HCT116 (cell line): ENCODE measurements at places on chromosomes 6 and 20.

DNA sequence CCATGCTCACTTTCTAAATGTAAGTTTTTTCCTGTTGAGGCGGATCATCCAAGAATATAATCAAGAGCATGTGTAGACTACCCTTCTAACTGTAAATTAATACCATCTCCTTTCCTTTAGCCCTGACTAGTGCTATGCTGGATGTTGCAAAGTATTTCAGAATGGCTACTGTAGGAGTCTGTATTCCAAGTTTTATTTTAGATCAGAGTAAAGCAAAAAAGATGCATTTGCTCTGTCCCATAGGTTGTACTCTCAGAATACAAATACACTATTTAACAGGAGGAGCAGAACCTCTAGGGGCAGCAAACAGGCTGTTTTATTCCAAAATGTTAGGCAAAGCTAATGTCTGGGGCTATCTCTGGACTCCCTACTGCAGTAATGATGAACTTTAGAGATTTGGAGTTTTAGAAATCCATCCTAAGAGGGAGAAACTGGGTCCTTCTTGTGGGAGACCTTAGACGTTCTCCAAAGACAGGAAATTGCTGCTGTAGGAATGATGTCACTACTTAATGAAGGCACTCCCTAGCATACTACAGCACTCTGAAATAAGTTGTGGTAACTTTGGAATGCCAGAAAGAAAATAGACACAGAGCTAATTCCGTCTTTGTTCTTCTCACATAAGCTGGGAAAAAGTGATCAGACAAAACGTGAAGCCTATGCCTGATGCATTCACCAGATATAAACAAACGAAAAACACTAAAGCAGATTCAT is 392.4 kb upstream of the HS3ST5 start:
- no peak for DNase-seq

GRCh38 chr6:139367810-139368351 is 6.6 kb downstream of the CITED2 start:
- DNase-seq: no peak

- DNase-seq: no peak
Observed at GRCh38 chr20:50321797-50322480, 131.3 kb downstream of the CEBPB start.

DNA sequence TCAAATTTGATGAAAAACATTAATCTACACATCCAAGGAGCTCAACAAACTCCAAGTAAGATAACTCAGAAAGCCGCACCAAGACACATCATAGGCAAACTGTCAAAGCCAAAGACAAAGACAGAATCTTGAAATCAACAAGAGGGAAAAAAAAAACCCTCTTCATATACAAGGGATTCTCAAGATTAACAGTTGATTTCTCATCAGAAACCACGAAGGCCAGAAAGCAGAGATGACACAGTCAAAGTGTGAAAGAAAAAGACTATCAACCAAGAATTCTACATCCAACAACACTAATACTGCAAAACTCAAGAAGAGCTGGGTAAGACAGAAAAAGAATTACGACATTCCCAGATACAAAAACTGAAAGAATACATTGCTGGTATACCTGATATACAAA is 73.8 kb downstream of the CDK19 start:
- DNase-seq: no peak

- DNase-seq: no peak
Observed at GRCh38 chr6:83860782-83861495, 1.4 kb downstream of the CYB5R4 start.

GRCh38 chr6:132812756-132813172 is 1.6 kb upstream of the RPS12 start:
- no peak for DNase-seq

GRCh38 chr20:50323209-50323608 is 132.6 kb downstream of the CEBPB start:
- no peak for DNase-seq

GRCh38 chr6:109877028-109878004 is 100.8 kb upstream of the GPR6 start:
- no peak for DNase-seq

DNA sequence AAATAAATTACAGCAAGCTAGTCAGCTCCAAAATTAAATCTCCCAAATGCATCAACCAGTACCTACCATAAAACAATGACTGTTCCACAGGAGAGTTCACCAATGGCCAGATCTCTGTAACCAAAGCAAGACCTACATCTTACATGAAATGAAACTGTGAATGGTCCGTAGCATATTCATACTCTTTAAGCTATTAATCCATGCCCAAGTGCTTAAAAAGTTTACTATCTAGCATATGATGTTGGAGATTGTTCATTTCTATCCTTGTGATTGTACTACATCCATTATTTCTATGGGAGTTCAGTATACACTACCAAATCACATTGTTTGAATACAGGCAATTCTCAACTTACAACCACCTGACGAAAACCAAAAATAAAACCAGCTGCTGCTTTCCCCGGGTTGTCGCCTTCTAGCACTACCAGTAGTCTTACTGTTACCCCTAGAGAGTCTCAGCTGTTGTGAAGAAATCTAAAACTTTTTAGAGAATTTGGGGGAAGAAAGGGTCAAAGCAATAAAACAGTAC is 38.0 kb downstream of the HIVEP2 start:
- DNase-seq: no peak

- no peak for DNase-seq
Observed at GRCh38 chr6:116931456-116931855, 54.4 kb downstream of the RFX6 start.

DNA sequence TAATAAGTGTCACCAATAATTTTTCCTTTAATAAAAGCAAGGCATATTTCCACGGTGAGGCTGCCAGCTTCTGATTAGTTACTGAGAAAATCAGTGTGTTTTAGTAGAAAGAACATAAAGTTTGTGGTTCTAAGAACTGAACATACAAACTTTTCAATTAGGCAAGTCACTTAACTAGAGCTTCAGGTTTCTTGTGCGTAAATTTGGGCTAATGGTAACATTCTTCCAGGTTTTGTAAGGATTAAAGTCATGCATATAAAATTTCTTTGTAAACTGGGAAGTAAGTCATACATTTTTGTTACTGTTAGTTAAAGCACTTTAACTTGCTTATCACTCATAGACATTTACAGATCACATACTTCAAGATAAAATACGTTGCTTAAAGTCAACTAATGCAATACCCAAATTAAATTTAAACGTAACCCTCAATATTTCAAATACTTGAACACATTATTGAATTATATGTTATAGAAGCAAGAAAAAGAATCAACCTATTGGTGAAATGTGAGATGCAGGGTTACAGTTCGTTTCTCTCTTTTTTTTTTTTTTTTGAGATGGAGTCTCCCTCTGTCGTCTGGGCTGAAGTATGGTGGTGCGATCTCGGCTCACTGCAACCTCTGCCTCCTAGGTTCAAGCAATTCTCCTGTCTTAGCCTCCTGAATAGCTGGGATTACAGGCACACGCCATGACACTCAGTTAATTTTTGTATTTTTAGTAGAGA is 327.3 kb upstream of the NOX3 start:
- DNase-seq: no peak

- no peak for DNase-seq
Observed at GRCh38 chr6:11865680-11866300, 87.2 kb upstream of the ADTRP start.

DNA sequence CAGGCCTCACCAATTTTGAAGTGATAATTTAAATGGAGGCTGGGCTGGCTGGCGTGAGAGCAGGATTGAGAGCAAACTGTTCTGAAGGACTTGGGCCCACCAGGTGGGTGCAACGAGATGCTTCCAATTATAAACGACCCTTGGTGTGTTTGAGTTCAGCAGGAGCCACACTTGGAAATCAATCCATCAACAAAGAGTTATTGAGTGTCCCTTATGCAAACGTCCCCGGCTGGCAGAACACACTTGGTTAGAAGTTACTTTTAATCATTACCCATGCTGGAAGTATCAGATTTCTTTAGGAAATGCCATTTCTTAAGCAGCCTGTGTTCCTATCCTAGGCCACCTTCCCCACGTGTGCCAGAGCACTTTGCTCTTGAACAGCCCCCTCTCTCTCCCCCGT is 37.8 kb upstream of the ZNF831 start:
- DNase-seq: no peak

DNA sequence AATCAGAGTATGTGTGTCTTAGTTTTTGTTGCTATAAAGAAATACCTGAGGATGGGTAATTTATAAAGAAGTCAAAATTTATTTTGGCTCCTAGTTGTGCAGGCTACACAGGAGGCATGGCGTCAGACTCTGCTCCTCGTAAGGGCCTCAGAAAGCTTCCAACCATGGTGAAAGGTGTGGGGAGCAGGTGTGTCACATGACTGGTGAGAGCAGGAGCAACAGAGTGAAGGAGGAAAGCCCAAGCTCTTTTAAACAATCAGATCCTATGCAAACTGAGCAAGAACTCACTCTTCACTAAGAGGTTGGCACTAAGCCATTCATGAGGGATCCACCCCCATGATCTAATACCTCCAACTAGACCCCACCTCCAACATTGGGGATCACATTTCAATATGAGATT is 1524.3 kb downstream of the HACE1 start:
- no peak for DNase-seq

GRCh38 chr20:62724692-62725595 is 16.3 kb downstream of the NTSR1 start:
- DNase-seq: no peak

GRCh38 chr20:40046703-40047102 is 642.3 kb downstream of the MAFB start:
- DNase-seq: no peak

DNA sequence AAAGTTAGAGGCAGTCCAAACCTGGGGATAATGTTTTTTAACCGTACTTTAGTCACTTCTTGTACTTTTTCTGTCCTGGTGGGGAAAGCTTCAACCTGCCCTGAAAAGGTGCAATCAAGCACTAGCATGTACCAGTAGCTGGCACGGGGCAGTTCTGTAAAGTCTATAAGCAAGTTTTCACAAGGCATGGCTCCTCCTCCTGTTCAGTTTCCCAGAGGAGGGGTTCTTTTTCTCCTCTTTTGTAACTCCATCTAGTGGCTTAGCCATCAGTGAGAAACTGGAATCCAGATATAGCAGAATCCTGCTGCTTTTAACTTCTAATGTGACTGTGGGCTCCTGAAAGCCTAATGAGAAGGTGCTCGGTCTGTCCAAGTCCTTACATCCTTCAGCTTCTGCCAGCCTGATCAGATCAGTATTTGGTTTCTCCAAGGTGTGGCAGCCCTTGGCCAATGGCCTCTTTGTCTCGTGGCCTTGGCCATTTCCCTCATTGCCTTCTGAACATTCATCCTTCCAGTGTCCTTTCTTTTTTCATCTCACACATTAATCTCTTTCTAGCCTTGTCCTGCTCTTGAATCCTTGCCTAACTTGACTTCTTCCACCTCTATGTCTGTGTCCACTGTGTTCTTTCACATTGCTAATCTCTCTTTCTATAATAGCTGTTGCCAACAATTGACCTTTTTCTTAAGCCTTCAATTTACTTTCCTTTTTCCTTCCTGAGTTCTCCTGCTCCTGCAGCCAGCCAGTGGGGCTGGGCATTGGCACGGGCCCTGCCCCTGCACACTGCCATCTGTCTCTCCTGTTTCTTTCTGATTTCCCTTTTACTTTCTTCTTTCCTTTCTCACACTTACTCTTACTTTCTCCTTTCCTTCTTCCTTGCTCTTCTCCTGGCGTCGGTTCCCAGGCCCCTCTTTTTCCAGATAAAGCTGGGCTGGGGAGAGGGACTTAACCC is 222.0 kb upstream of the SYNCRIP start:
- DNase-seq: no peak

GRCh38 chr6:158018041-158018771 is 36.5 kb downstream of the SYNJ2 start:
- DNase-seq: no peak
